Activated naive CD8-positive, alpha-beta T cell treated with anti-CD3 and anti-CD28 coated beads, Interleukin-2, amount 50 U/mL, for 24 hours (primary cell): ENCODE measurements at places on chromosomes 6 and 20.

- peak; percentile 10 for DNase-seq
Measured at GRCh38 chr20:2663364-2663886, 591 bp downstream of the IDH3B start.

DNA sequence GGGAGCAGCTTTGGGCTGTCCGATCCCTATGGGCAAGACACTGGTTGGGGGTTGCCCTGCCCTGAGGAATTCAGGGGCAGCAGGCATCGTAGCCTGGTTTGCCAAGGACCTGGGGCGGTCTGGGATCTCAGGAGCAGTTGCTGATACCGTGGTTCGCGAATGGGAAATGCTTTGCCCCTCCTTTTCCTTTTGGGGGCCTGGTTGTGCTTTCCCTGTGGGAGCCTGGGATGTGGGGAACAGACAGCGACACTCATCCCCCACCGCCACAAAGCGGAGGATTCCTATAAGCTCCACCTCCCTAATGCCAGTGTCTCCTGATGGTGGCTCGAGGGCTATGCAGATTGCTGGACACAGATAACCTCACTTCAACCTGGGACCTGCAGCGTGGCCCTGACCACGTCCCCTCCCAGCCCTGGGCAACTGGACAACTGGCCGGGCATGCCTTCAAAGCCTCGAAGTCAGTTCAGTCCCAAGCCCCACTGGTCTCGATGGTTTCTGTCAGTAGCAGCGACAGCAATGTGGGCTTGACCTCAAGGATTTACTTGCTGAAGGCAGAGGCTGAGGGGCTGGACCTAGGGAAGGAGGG lies 3.3 kb downstream of the CEBPB start:
- DNase-seq, result no peak

DNA sequence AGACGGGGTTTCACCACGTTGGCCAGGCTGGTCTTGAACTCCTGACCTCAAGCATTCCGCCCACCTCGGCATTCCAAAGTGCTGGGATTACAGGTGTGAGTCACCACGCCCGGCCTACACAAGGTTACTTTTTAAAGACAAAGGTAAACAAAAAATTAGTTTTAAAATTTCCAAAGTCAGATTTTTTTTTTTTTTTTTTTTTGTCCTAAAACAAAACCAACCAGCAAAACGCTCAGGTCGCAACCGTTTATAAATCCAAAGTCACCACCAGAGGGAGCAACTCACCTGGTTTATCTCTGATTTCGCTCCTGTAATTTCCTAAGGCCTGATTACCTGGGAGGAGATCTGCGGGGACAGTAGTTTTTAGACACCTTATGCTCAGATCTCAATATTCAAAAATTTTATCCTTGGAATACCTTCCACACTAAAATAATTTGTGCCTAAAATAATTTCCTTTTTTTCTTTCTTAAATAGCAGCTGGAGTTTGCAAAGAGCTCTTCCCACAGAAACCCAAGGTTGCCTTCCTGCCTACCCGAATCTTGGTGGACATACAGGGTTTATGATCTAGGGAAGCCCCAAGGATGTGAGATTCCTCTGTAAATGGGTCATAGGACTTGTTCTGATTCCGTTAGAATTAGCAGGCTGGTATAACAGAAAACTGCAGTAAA lies 19.8 kb upstream of the TREM1 start:
- DNase-seq, result peak; percentile 51

- DNase-seq, result no peak
Measured at GRCh38 chr6:246352-246751, 45.9 kb upstream of the DUSP22 start.
